Activated CD4-positive, alpha-beta T cell treated with anti-CD3 and anti-CD28 coated beads, Interleukin-10, Interleukin-2, amounts not matched to agents 100 ng/mL and 50 ng/mL, durations not matched to agents 16 hours and 8 hours (primary cell): ENCODE measurements at places on chromosomes 7 and 10.

GRCh38 chr7:1679326-1679965 lies 9.4 kb downstream of the ELFN1 start:
- no peak for DNase-seq

GRCh38 chr7:114922652-114923402 lies 933 bp downstream of the MDFIC start:
- DNase-seq, result peak; percentile 87

GRCh38 chr7:152894295-152895170 lies 135.0 kb downstream of the ACTR3B start:
- peak; percentile 40 for DNase-seq

- no peak for DNase-seq
These were observed 51.3 kb downstream of the ODAD2 start for GRCh38 chr10:27947540-27947939.

DNA sequence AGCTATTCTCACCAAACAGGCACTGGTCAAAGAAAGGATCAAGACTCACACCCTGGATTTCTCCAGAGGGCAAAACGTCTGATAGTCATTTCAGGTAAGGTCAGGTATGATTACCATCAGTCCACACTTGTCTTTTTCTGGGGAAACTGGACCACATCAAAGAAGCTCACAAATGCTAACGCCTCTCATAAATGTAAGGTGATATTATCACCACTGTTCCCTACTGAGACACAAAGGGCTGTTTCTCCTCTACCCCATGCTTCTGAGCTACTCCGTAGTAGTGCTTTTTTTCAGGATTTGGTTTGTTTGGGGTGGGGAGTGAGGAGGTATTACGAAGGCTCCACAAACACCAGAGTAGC lies 51.6 kb downstream of the CREB3L2 start:
- no peak for DNase-seq

GRCh38 chr7:28733035-28733434 lies 225.1 kb downstream of the TRIL start:
- no peak for DNase-seq

GRCh38 chr7:69738396-69738951 lies 140.2 kb downstream of the AUTS2 start:
- peak; percentile 48 for DNase-seq

GRCh38 chr7:83697804-83698530 lies 49.0 kb upstream of the SEMA3E start:
- DNase-seq, result no peak

- no peak for DNase-seq
These were observed 34.3 kb downstream of the R3HCC1L start for GRCh38 chr10:98168766-98169165.

GRCh38 chr10:31064348-31064747 lies 32.7 kb upstream of the ZNF438 start:
- no peak for DNase-seq

DNA sequence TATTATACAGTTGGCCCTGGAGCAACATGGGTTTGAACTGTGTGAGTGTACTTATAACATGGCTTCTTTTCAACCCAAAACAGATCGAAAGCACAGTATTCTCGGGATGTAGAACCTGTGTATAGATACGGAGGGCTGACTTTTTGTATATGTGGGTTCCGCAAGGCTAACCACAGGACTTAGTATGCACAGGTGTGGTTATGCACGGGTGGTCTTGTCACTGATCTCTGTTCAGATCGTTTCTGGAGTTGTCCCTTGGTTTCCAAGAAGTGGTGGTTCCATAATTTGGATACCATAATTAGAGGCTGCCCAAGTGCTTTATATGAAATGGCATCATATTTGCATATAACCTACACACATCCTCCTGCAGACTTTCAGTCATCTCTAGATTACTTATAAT lies 10.9 kb upstream of the BHLHA15 start:
- peak; percentile 20 for DNase-seq
